Activated gamma-delta T cell (primary cell): ENCODE measurements at places on chromosomes 1 and 21.

- DNase-seq: no peak
These were observed 1.8 kb upstream of the WLS start for GRCh38 chr1:68234094-68234493.

GRCh38 chr1:47482786-47483185, 44.9 kb downstream of the FOXD2 start:
- DNase-seq: no peak

- no peak for DNase-seq
These were observed 70.2 kb downstream of the KIF14 start for GRCh38 chr1:200550367-200550766.

DNA sequence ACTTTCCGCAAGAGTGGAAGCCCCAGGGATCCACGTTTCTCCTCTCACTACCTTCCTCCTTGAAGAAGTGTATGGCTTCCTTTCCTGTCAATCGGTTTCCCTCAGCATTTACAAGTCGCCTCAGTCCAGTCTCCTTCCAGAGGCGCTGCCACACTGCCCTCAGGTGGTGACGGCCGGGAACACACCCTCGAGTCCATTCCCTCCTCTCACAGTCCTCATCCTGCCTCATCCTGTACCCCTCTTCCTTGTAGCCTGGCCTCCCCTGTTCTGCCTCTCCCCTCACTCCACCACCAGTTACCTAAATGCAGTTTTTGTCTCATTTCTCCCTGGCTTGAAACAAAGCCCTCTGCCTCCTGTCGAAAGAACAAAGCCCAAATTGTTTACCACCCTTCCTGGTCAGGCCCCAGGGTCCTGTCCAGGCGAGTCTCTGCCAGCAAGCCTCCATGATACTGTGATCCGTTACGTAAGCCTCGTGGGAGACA, 23.2 kb upstream of the LSM10 start:
- peak; percentile 67 for DNase-seq

DNA sequence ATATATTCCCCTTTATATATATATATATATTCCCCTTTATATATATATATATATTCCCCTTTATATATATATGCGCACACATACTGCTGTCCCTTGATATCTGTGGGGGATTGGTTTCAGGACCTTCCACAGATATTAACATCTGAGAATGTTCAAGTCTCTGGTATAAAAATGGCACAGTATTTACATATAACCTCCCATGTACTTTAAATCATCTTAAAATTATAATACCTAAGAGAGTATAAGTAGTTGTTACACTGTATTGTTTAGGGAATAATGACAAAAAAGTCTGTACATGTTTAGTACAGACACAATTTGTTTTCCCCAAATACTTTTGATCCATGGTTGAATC, 45.8 kb downstream of the NR5A2 start:
- no peak for DNase-seq

DNA sequence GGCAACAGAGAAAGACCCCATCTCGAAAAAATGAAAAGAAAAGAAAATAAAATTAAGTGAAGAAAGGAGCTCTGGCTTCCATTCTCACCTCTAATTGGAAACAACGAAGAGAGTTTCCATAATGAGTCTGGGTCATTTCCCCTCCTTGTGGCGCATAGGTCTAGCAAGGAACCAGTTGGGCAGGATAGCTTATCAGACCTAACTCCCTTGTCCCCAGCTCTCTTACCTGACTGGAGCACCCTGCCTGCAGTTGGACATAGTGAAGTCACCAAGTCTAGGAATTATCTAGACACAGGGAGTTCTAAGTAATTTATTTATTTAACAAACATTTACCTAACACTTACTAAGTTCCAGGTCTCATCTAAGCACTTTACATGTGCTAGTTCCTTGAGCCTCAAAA, 63.0 kb upstream of the RAB4A start:
- DNase-seq: no peak

DNA sequence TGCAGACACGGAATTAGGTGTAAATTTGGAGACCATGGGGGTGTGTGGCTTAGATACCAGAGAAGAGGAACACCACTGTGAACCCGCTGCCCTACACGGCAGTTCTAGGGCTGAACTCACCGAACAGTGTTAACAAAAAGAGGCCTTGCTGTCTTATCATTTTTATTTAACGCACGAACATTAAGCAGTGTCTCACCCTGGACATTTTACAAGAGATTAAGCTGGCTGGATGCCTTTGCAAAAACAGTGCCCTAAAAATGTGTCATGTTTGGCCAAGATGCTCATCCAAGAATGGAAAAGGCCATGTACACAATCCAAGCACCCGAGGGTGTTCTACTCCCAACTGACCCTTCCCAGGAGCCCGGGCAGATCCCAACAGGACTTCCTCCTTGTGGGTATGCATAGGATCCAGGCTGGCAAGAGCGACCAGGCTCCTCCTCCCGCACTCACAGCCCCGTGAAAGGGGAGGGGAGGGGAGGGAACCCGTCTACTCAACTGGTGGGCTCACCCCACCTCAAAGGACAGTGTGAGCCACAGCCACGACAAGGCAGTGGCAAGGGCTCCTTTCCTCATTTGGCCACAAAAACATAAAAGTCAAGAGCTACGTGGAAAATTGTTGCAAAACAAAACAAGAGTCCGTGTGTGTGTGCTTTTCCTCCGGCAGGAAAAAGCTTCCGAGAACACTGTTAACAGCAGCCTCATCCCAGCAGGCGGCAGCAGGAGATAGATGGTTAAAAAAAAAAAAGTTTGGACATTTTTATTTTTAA, 20.3 kb downstream of the C2CD2 start:
- no peak for DNase-seq

DNA sequence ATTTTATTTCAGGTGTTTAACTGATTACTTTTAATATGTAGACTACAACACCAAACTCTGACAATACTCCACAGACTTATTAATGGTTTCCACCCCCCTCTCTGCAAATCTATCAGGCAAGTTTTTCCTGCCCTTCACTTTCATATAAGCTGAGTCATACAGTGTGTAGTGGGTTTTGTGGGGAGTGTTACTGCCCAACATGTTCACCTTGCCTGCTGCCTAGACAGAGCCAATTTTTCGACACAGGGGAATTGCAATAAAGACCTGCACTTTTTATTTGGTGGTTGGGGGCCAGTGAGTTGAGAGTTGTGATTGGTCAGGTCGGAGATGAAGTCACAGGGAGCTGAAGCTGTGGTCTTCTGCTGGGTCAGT, 119.7 kb downstream of the PPIAL4G start:
- no peak for DNase-seq

DNA sequence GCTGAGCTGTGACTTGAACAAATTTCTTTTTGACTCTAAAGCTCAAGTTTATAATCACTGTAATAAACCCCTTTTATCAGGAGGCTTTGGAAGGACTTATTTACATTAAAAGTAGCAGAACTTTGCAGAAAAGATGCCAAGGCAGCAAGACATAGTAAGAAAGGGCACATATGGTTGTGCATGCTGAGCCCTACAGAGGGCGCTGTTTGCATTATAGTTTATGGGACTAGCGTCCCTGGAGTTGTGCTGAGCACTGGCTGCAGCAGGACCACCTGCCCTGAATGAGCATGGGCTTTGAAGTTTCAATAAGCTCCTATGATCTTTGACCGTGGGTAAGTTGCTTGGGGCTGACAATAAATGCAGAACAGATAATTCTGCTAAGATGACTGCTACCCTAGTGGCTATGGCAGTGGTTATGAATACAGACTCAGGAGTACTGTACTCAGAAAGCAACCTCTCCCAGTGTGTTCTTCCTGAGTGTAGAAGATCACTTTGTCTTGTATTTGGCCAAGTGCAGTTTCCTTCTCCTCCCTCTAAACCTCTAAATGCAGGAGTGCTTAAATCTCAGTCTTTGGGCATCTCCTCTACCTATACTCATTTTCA, 45.4 kb upstream of the USP1 start:
- no peak for DNase-seq

DNA sequence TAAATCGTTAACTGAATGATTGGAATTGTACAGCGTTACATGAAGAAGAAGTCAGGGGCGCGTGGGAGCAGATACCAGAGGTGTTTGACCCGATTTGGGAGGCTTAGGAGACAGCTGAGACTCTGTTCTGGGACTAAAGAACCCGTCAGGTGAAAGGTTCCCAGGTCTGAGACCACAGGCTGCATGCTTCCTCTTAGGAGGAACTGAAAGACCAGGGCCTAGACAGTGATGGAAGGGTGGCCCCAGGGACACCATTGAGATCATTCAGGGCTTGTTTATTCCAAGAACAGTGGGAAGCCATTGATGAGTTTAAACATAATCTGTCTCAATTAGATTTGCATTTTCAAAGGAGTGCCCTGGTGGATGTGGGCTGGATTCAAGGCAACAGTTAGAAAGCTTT, 904 bp downstream of the KLF17 start:
- no peak for DNase-seq

DNA sequence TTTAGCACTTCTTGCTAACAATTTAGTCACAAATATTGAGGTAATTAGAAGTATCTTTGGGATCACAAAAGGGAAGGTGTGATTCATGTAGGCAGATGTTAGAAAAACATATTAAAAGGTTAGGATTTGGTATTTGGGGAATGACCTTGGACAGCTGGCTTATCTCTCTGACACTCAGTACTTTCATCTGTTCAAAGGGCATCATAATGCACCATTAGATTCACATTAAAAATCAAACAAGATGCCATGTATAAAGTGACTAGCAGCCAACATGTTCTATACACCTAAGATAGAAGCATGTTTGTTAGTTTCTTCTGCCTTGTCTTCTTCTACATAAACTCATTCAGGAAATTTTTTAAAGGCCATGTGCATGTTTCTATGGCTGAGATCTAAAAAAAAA, 56.5 kb upstream of the ESRRG start:
- no peak for DNase-seq

DNA sequence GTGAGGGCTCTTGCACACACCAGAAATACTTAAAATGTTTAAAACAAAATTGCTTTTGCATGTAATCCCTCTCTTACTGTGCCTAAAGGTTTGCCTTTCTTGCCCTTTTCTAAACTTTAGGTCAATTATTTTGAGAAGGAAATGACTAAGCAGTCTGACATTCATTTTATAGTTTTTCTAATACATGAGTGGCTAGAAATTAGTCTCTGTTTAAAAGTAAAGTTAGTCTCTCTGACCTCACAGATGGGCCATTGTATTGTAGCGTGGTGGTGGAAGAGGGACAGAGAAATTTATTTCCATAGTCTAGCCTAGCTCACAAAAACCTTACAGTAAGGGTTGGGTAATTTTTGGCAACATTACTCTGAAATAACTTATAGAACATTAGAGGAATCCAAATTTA, 3.6 kb upstream of the COL11A1 start:
- no peak for DNase-seq

GRCh38 chr1:117655220-117655577, 49.4 kb downstream of the TENT5C start:
- DNase-seq: no peak
